CD4-positive, alpha-beta T cell treated with Interleukin-15 for 1 hour (primary cell): ENCODE measurements at places on chromosomes 12 and 14.

DNA sequence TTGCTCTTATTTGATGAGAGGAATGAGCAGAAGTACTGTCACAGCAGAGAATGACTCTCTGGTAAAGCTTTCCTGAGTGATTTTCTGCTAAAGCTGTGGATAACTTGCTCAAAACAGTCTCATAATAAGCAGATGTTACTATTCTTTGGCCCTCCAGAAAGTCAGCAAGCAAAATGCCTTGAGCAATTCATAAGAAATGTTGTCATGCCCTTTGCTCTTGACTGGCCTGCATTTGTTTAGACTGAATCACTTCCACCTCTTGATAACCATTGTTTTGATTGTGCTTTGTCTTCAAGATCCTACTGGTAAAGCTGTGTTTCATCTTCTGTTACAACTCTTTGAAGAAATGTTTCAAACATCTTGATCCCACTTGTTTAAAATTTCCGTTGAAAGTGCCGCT lies 457.9 kb upstream of the FOXG1 start:
- no peak for DNase-seq

GRCh38 chr12:121438905-121439304 lies 39.0 kb downstream of the RNF34 start:
- DNase-seq: no peak

GRCh38 chr12:6450091-6450868 lies 1.6 kb upstream of the TAPBPL start:
- no peak for DNase-seq

- DNase-seq: no peak
Observed at GRCh38 chr12:110243227-110243626, 37.8 kb upstream of the ATP2A2 start.

- no peak for DNase-seq
Observed at GRCh38 chr14:75069811-75070145, 337 bp downstream of the ZC2HC1C start.

DNA sequence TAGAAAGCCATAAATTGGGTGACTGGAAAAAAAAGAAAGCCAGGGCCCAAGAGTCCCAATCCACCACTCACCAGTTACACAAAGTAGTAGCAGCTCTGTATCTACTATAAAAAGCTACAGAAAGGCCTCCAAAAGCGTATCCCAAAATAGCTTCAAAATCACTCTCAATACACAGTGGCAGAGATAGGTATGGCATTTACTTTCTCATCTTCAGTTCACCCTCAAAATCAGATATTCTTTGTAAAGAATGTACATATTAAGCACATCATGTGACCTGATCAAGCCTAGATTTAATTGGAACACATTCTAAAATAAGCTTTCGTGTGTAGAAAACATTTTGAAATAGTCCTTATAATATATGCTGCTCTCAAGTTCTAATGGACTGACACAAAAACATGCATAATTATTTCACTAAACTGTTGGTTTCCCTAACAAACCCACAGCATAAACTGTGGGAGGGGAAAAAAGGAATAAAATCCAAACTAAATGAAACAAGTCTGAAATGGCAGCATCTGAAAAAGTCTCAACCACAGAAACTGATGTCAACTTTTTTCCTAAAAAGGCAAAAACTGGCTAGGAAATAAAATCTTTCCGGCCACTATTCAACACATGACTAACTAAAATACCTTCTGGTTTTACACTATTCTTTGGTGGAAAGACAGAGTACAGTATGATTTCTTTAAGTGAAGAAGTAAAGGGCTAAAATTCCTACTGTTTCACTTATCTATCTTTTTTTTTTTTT lies 25.9 kb downstream of the UBE2N start:
- DNase-seq: no peak
